ENCODE measurements at places on chromosomes 6 and 20.

DNA sequence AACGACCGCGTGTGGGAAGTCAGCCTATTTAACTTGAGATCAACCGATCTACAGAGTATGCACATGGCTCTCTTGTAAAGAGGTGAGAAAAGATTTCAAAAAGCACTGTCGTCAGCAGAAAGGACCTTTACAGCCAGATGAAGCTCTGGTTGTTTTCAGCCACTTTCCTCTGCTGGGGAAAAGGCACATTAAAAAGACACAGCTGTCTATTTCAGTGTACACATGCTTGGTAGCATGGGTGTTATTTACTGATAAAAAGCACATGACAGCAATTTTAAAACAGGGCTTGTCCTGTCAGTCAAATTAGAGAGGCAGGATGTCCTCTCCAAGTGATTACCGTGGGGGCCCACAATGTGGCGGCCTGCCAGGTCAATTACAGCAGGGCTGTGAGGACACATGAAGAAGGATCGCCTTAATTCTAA, 188.9 kb downstream of the PRKN start:
- DNase-seq: no peak

GRCh38 chr6:90160013-90160412, 136.6 kb downstream of the BACH2 start:
- DNase-seq: no peak

DNA sequence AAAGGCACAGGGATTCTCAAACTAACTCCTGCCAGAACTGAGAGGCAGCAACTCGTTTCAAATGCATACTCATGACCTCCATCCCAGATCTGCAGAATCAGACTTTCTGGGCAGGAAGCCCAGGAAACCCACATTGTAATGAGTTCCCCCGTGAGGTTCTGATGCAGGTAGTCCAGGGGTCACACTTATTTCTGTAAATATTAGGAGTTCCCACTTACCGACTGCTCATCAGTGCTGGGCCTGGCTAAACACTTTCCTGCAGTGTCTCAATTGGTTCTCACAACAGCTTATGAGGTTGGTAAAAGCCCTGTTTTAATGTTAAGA, 11.6 kb downstream of the DUSP15 start:
- DNase-seq: no peak

GRCh38 chr6:99905209-99906106, 88.6 kb downstream of the MCHR2 start:
- DNase-seq: no peak

- no peak for DNase-seq
Measured at GRCh38 chr6:52927451-52927850, 18.0 kb upstream of the GSTA3 start.

- no peak for DNase-seq
Measured at GRCh38 chr20:36035745-36036144, 67.4 kb downstream of the CNBD2 start.

DNA sequence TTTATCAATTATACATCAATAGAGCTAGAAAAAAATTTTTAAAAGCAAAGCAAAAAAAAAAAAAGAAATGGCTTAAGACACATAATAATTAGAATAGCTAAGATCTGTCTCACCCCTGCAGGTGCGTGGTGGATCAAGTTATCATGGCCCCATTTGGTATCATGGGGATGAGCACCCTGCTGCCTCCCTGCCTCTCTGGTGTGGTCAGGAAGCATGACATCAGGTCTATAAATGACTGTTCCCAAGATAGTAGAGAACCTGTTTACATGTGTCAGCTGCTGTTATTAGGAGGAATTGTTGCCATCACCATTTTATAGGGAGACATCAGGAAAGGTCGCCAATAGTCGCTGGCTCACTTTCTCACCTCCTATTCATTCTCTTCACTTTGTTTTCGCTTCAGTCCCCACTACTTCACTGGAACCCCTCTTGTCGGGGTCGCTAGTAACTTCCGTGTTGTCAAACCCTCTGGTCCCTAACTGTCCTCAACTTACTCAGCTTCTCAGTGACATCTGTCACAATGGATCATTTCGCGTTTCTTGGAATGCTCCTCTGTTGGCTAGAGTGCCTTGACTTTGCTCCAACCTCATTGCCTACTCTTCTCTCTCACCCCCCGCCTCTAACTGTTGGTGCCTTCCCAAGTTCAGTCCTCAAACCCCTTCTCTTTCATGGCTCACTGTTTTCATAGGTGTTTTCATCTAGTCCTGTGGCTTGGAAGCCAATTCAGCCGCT, 4.7 kb downstream of the DNTTIP1 start:
- no peak for DNase-seq

DNA sequence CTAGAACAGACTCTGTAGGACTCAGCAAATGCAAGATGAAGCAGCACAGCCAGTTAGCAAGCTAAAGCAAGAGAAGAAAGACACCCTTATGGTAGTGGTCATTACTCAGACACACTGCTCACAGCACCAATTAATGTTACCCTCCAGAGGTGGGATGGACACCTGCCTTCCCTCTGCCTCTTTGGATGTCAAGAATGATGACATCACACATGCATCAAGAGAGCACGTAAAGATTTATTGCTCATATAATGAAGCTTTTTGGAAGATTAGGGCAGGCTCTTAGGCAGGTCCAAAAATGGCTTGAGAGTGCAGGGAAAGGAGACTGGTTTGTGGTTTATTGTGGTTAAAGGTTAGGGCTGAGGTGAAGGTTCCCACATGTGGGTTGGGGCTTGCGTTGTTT, 137.0 kb downstream of the PRDM13 start:
- DNase-seq: no peak

DNA sequence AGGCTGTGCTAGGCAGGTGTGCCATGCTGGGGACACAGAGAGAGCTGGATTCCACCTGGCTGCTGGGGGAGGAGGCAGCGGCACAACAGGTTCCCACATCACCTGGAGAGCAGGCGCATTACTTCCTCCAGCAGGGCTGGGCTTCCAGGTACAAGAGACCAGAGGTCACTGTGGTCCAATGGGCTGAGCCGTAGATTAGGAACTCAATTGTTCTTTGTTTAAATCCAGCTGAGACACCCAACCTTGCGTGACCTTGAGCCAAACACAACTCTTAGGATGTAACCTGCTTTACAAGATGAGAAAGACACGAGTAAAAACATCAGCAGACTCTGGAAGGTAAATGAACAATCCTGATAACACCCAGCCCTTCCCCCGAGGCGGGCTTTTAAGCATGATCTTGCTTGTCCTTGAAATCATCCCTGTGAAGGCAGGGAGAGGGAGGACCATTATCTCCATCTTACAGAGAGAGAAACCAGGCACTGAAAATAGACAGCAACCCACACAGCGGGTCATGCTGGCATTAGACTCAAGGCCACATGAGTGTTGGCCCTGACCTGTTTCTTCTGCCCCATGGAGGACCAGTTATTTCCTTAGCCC, 216.5 kb upstream of the RREB1 start:
- no peak for DNase-seq

DNA sequence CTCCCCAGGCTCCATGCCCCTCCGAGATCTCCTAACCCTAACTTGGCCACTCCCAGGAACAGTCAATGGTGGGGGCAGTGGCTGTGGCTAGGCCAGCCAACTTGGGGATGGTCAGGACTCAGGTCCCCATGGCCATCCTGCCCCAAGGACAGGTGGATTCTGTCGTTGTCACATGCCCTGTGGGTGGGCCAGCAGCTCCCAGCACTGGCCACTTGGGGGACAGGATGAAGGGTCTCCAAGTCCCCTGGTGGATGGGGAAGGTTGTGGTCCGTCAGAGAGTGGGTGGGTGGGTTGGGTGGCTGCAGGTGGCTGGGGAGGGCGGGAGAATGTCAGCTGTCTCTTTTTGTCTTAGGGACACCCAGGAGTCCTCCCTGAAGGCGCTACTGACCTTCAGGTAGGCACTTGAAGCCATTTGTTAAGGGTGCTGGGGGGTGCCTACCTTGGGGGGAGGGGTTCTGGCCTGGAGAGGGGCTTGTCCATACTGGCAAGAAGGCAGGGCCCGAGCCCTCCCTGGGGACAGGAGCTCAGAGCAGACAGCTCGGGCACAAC, 5.5 kb downstream of the COL9A3 start:
- no peak for DNase-seq

DNA sequence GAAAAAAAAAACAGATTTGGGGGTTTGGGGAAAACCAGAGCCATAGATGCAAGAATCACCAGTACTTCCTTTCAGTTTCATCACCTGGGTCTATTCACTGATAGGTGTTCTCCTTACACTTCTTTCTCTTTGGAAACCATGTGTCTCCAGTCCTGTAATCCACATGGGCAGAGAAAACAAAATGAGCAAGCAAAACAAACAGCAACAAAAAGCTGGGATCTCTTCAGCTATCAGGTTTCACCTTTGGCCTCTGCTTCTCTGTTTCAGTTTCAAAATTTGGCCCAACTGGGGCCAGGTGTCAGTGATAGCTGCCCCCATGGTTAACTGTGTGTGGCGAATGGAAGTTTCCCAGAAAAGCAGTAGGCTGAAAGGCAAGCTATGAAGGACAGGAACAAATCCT, 220.0 kb upstream of the THBS2 start:
- DNase-seq: no peak

- DNase-seq: no peak
Measured at GRCh38 chr6:37578104-37578503, 78.4 kb upstream of the CCDC167 start.

- DNase-seq: no peak
Measured at GRCh38 chr6:15342114-15342513, 96.2 kb downstream of the JARID2 start.

GRCh38 chr20:45463709-45464108, 5.8 kb upstream of the WFDC2 start:
- DNase-seq: no peak

GRCh38 chr20:62832212-62832922, 15.5 kb downstream of the COL9A3 start:
- DNase-seq: no peak

Measured in activated T-cell treated with anti-CD3 and anti-CD28 coated beads for 24 hours (primary cell).